ENCODE measurements at places on chromosomes 4 and X. TPM values are rescaled to one million over a fixed set of nuclear protein-coding genes. Genes with fewer than 3 reads are reported as not detected.

- DNase-seq: no peak
Observed at GRCh38 chr4:93865650-93866049, 37.1 kb downstream of the ATOH1 start.

DNA sequence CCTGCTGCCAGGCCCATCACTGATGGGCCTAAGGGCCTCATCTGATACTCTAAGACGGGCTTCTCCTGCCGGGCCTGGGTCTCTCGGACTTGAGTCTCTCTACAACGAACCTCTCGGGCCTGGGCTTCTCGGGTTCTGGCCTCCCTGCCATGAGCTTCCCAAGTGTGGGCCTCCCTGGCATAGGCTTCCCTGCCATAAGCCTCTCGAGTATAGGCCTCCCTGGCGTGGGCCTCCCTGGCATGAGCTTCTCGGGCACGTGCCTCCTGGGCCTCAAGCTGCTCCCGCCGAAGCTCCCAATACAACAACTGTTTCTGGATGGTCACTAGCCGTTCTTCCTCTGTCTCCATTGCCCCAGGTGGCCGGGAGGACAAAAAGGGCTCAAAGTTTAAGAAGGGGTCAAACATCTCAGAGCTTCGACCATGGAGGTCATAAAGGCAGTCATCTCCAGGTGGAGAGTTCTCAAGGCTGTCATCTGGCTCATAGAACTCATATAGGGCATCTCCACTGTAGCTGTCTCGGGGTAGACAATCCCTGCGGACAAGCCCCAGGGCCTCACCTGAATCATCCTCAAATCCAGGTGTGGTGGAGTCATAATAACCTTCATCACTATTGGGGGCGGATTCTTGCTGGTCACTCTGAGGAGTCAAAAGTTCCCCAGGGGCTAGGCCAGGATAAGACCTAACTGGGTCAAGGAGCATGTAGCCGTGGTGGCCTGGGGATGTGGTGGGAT is 14.1 kb downstream of the AMER1 start:
- DNase-seq: peak; percentile 53

- DNase-seq: no peak
Observed at GRCh38 chr4:39609454-39609931, 29.2 kb downstream of the SMIM14 start.

GRCh38 chrX:110042496-110042895 is 39.6 kb downstream of the TMEM164 start:
- no peak for DNase-seq

DNA sequence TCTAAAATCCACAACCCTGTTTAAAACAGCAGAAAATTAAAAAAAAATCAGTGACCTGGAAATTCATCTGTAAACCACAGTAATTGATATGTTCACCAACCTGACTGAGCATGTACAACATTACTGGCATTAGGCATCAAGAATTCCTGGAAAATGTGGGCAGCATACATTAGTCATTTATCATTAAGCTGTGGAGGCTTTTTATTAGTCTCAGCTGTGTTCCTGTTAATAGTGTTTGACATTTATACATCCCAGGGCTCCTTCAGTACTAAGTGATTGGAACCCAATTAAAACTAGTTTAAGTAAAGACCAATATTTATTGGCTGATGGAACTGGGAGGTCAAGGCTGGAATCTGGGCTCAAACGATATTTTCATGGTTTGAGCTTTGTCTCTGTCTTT is 227.3 kb upstream of the GIMD1 start:
- no peak for DNase-seq

- DNase-seq: no peak
Observed at GRCh38 chr4:33037464-33037863, 2317.3 kb downstream of the PCDH7 start.

DNA sequence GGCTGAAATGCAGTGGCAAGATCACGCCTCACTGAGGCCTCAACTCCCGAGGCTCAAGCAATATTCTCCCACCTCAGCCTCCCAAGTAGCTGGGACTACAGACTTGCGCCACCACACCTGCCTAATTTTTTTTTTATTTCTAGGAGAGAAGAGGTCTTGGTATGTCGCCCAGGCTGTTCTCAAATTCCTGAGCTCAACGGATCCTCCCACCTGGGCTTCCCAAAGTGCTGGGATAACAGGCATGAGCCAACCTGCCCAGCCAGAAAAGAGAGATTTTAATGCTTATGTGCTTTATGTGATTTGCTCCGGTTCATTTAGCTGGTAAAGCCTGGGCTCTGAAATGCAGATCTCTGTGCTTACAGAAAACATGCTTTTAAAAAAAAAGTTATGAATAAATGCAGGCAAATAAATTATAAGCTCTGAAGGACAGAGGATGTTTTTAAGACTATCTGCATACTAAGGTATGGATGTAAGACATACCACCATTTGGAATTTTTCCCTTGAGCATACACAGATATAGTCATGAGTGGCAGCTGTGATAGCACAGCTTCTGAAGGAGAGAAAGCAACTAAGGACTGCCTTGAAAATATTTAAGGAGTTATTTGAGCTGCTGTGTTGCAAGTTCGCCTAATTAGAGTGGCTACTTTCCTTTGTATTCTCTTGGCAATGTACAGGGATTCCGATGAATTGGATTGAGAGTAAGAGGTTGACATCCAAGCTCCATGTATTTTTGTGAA is 13.8 kb downstream of the GUCY1B1 start:
- DNase-seq: no peak

Gene MAPK10
- total RNA-seq: 12.1 TPM

Gene TASL
- total RNA-seq: not detected

Gene NR3C2
- 0.88 TPM for total RNA-seq

Gene XAGE2
- not detected for total RNA-seq

GRCh38 chrX:38798956-38799355 is 2.3 kb upstream of the MID1IP1 start:
- DNase-seq: peak; percentile 30

GRCh38 chr4:67201334-67201733 is 344.0 kb downstream of the CENPC start:
- no peak for DNase-seq

DNA sequence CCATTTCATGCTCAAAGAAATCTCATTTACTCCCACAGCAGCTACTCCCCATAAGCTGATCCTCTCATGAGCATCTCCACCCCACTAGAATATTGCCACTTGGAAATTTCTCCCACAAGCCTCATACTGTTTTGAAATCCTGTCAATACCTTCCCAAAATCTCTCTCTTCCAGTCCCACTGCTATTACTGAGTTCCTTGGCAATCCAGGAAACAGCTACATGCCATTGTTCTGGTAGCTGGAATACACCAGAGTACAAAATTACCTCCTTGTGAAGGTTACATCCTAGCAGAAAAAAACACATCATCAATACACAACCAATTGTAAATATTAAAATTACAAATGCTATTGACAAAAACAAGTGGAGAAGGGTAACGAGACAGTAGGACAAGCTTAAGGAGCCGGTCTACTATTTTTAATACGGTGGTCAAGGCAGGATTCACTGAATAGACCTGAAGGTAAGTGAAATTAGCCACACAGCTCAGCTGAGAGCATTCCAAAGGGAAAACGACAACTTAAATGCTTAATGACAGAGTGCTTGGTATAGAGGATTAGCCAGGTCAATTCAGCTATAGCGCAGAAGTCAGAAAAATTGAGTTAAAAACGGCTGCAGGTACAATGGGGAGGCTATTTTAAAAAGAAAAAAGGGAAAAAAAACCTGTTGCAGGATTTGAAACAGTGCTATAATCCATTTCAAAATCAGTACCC is 6.4 kb downstream of the RPL9 start:
- no peak for DNase-seq

DNA sequence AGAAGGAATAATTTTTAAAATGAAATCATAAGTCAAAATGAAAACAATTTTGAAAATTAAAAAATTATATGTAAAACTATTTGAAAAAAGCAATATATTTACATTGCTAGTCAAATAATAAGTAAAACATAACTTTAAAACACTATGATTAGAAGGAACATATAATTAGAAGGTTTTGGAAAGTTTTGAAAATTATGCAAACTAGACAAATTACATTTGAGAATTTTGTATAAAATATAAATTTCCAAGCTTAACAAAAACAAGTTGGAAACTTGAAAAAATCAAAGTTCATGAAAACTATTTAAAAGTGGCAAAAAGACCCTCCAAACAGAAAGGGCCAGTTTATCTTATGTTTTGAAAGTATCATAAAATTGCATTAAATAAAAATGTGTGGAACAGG is 67.6 kb upstream of the TLL1 start:
- no peak for DNase-seq

- no peak for DNase-seq
Observed at GRCh38 chrX:37684426-37684825, 1.2 kb upstream of the XK start.

DNA sequence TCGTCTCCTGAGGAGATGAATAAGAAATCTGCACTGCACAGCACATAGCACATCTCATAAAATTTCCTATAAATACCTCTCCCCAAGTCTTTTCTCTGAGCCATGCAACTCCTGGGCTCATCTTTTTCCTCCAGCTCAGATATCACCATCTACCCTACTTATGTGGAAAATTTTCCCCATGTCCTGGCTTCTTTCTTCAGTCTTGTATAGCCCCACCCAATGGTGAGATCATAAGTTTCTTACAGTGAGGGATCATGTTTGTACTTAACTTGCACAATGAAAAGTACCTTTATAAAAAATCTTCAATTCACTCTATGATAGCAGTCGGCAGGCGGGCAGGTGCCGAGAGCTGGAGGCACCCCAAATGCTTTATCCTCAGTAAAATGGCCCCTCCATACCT is 198.6 kb upstream of the S100G start:
- DNase-seq: no peak

DNA sequence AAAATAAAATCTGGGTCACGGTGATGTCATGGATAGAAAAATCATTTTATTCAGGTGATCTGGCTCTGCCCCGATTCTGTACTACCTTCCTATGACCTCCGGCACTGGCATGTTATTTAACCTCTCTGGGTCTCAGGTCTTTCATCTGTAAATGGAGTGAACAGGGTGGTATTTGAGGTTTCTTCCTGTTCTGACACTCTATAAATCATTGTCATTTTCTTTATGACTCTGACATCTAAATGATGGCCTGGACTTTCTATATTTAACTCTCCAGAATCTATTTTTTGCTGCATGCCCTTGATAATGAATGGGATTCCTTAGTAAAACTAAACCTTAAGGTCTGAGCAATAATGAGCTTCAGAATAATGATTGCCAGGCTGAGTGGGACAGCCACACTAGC is 422.0 kb upstream of the CNKSR2 start:
- DNase-seq: no peak

Gene CDX4
- not detected for total RNA-seq

- peak; percentile 99 for DNase-seq
Observed at GRCh38 chr4:1579901-1580691, 104.0 kb downstream of the FAM53A start.
